GM23338 (cell line): ENCODE measurements at places on chromosomes 2 and 18. TPM values are rescaled to one million over a fixed set of nuclear protein-coding genes. Genes with fewer than 3 reads are reported as not detected.

Gene TMEFF2
- polyA plus RNA-seq = 1.7 and 2.1 TPM in 2 replicates

Gene SMIM21
- polyA plus RNA-seq = not detected in 2 replicates

Gene SLC11A1
- polyA plus RNA-seq = 0.16 and 0.31 TPM in 2 replicates

Gene TEKT4
- polyA plus RNA-seq = not detected in 2 replicates
